ENCODE measurements at places on chromosomes 1 and 21.

- no peak for ATAC-seq
These were observed 25.1 kb downstream of the IGFN1 start for GRCh38 chr1:201215531-201216357.

DNA sequence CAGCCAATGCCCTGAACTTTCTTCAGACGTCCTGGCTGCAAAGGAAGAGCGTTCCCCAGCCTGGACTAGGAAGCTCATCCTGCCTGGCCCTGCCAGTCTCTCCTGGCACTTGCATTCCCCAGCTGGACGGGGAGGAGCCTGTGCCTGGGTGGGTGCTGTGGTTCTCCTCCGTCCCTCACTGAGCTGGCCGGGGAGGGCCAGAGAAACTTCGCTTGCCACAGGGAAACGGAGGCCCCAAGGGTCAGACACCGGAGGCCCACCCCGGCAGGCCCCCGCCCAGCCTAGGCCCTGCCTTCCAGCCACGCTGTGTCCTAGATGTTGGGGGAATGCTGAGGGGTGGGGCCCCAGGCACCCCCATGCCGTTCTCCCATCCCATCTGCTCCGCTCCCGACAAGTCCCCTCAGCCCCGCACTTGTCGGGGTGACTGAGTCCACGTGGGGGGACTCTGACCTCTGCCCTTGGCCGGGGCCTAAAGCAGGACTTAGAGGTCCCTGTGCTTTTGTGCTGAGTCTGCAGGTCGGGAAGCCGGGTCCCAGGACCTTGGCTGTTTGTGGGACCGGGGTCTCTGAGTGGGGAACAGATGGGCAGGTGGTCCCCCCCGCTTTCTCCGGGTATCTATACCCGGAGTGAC, 4.8 kb downstream of the FTCD start:
- ATAC-seq = no peak

GRCh38 chr1:232715154-232715553, 85.2 kb upstream of the SIPA1L2 start:
- no peak for ATAC-seq

DNA sequence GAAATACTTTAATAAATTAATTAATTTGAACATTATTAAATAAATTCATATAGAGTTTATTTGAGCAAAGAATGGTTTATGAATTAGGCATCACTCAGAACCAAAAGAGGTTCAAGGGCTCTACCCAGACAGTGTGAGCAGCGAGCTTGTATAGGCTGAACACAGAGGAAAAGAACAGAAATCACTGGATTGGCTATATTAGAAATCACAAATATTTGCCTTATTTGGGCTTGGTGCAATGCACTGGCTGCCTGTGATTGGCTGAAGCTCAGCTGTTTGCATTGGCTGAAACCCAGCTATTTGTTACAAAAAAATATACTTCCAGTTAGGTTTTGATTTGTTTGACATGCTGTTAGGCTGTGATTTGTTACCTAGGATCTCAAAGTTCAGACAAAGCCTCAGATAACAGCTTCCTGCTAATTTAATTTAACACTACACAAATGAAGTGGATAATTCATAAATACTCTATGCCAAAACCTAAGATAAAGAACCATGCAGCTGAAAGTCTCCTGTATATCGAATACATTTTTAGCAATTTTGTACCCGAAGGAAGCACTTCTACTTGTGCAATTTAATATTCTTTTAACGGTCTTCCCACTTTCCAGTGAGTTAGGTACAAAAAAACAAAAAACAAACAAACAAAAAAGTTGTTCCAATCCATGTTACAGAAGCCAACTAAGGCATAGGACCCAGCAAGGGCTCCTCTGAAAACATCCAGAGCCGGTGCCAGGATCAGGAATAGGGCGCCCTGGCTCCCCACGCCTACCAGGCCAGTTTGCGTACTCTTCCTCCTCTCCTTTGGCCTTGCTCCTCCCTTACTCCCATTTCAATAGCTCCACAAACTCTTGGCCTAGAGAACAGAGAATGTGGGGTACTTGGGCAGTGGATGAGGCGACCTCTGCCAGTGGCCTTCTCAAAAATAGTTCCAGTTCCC, 179.1 kb downstream of the DUSP10 start:
- peak; percentile 30 for ATAC-seq

DNA sequence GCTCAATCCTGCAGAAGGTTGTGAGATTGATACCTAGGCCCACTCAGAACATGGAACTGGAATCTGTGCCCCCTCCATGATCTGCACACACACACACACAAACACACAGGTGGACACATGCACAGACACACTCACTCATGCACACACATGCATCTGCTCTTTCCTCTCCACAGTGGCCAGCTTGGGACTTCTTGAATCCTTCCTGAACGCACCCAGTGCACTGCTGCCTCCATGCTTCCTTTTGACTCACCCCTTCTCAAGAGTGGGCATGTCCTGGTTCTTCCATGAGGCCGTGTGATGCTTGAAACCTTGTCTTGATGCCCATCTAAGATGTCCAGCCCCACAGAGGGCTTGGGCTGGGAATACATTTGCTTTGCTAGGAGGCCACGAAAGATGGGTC, 25.4 kb upstream of the TENT5C start:
- no peak for ATAC-seq

- ATAC-seq = peak; percentile 5
These were observed 9.6 kb downstream of the CFAP45 start for GRCh38 chr1:159890390-159890789.

- no peak for ATAC-seq
These were observed 150.6 kb upstream of the ZC3H12A start for GRCh38 chr1:37323486-37324377.

Data from SK-N-SH treated with all-trans-retinoic acid at 6 μM for 48 hours (cell line).